ENCODE measurements at places on chromosomes 7 and 10. TPM values are rescaled to one million over a fixed set of nuclear protein-coding genes. Genes with fewer than 3 reads are reported as not detected.

- DNase-seq = no peak
- no peak overlapping the region for H3K4me3 ChIP-seq
- no peak overlapping the region for H3K27ac ChIP-seq
- no peaks in the 10 kb centered on the region for H3K4me1 ChIP-seq
- H3K36me3 ChIP-seq = no peaks in the 10 kb centered on the region
- H3K27me3 ChIP-seq = no peaks in the 10 kb centered on the region
Measured at GRCh38 chr10:75355706-75356105, 45.9 kb downstream of the ZNF503 start.

GRCh38 chr7:136303162-136303561 lies 326.0 kb upstream of the MTPN start:
- no peak overlapping the region for H3K4me3 ChIP-seq
- H3K36me3 ChIP-seq = no peaks in the 10 kb centered on the region
- H3K4me1 ChIP-seq = no peaks in the 10 kb centered on the region
- H3K27me3 ChIP-seq = no peaks in the 10 kb centered on the region

The AKR1B15 gene
- total RNA-seq = not detected

- H3K4me3 ChIP-seq = no peak overlapping the region
- H3K27me3 ChIP-seq = no peaks in the 10 kb centered on the region
- H3K27ac ChIP-seq = peak overlapping the region; percentile 66
- peaks cover 11% of the 10 kb centered on the region for H3K4me1 ChIP-seq
Measured at GRCh38 chr10:31083765-31084184, 52.1 kb upstream of the ZNF438 start.

GRCh38 chr7:93987297-93987696 lies 16.9 kb downstream of the BET1 start:
- no peak for DNase-seq
- no peaks in the 10 kb centered on the region for H3K27me3 ChIP-seq
- H3K36me3 ChIP-seq = peaks cover 1% of the 10 kb centered on the region
- no peak overlapping the region for H3K27ac ChIP-seq
- no peak overlapping the region for H3K4me3 ChIP-seq
- H3K4me1 ChIP-seq = no peaks in the 10 kb centered on the region

GRCh38 chr7:25186436-25186835 lies 41.9 kb downstream of the NPVF start:
- H3K4me3 ChIP-seq = no peak overlapping the region
- H3K27ac ChIP-seq = no peak overlapping the region
- DNase-seq = no peak
- H3K4me1 ChIP-seq = no peaks in the 10 kb centered on the region
- no peaks in the 10 kb centered on the region for H3K36me3 ChIP-seq

GRCh38 chr10:50550291-50550839 lies 73.4 kb downstream of the SGMS1 start:
- peaks cover 3% of the 10 kb centered on the region for H3K4me1 ChIP-seq
- no peaks in the 10 kb centered on the region for H3K27me3 ChIP-seq
- H3K36me3 ChIP-seq = peaks cover 11% of the 10 kb centered on the region
- H3K4me3 ChIP-seq = no peak overlapping the region
- DNase-seq = no peak
- no peak overlapping the region for H3K27ac ChIP-seq

GRCh38 chr7:104775531-104775930 lies 238.5 kb upstream of the KMT2E start:
- H3K27ac ChIP-seq = no peak overlapping the region
- H3K36me3 ChIP-seq = no peaks in the 10 kb centered on the region
- no peak overlapping the region for H3K4me3 ChIP-seq
- DNase-seq = no peak
- H3K4me1 ChIP-seq = no peaks in the 10 kb centered on the region
- no peaks in the 10 kb centered on the region for H3K27me3 ChIP-seq

DNA sequence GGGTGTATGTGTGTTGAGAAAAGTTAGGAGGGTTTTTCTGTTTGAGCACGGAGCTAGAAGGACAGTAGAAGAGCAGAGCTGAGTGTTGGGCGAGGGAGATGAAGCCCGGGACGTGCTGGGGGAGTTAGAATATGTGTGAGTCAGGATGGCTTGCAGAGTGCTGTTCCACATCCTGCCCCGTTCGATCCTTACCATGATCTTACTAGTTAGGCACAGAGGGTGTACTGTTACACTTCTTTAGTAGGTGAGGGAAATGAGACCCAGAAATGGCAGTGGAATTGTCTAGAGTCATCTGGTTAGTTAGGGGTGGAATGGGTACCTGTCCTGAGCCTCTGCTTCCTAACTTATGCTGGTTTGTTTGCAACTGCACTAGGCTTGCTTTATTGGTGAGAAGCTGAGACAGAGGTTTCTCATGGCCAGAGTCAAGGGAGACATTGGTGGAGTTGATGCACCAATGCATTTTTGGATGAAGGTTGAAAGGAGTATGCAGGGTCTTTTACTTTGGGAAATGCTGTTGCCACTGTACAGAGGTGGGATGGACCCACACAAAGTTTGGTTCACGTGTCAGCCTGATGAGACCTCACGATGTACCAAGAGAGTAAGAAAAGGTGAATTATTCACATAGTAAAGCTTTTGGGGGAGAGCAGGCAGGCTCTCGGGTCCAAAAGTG lies 42.4 kb downstream of the CCNY start:
- peak; percentile 61 for DNase-seq
- H3K4me3 ChIP-seq = peak overlapping the region; percentile 14
- no peaks in the 10 kb centered on the region for H3K27me3 ChIP-seq

The PTPRN2 gene
- total RNA-seq = 0.31 TPM

GRCh38 chr10:127227663-127228062 lies 31.3 kb upstream of the INSYN2A start:
- no peaks in the 10 kb centered on the region for H3K36me3 ChIP-seq
- no peak overlapping the region for H3K27ac ChIP-seq
- no peak for DNase-seq
- H3K4me3 ChIP-seq = no peak overlapping the region
- no peaks in the 10 kb centered on the region for H3K4me1 ChIP-seq

- no peak overlapping the region for H3K27ac ChIP-seq
- no peaks in the 10 kb centered on the region for H3K4me1 ChIP-seq
- no peak overlapping the region for H3K4me3 ChIP-seq
Measured at GRCh38 chr10:103861505-103861904, 6.1 kb upstream of the SH3PXD2A start.

DNA sequence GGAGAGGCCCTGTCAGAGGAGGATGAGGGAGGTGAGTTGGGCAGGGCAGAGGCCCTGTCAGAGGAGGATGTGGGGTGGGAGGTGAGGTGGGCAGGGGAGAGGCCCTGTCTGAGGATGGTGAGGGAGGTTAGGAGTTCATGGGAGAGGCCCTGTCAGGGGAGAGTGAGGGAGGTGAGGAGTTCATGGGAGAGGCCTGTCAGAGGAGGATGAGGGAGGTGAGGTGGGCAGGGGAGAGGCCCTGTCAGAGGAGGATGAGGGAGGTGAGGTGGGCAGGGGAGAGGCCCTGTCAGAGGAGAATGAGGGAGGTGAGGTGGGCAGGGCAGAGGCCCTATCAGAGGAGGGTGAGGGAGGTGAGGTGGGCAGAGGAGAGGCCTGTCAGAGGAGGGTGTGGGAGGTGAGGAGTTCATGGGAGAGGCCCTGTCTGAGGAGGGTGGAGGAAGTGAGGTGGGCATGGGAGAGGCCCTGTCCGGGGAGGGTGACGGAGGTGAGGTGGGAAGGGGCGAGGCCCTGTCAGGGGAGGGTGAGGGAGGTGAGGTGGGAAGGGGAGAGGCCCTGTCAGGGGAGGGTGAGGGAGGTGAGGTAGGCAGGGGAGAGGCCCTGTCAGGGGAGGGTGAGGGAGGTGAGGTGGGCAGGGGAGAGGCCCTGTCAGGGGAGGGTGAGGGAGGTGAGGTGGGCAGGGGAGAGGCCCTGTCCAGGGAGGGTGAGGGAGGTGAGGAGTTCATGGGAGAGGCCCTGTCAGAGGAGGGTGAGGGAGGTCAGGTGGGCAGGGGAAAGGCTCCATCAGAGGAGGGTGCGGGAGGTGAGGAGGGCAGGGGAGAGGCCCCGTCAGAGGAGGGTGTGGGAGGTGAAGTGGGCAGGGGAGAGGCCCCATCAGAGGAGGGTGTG lies 73.7 kb downstream of the INPP5A start:
- H3K4me3 ChIP-seq = no peak overlapping the region
- no peak for DNase-seq
- H3K27ac ChIP-seq = peak overlapping the region; percentile 77
- peaks cover 21% of the 10 kb centered on the region for H3K36me3 ChIP-seq

The C10orf62 gene
- not detected for total RNA-seq

DNA sequence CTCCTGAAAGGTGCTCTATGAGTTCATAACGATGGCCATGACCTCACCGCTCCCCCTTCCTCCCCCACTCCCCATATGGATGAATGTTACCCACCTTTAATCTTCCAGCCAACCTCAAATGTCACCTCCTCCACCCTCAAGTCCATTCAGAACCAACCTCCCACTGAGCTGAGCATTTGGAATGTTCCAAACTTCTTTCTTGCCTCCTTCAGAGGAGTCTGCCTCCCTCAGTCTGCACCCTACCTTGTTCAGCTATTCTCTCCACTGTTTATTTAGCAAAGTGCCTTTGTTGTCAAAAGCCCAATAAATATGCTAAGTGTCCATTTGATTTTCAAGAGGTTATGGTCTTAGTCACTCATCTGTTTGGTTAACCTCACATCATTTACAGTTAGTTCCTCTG lies 22.9 kb upstream of the MTPAP start:
- no peak overlapping the region for H3K27ac ChIP-seq
- DNase-seq = no peak
- H3K36me3 ChIP-seq = no peaks in the 10 kb centered on the region
- H3K27me3 ChIP-seq = peaks cover 9% of the 10 kb centered on the region
- H3K4me3 ChIP-seq = no peak overlapping the region

DNA sequence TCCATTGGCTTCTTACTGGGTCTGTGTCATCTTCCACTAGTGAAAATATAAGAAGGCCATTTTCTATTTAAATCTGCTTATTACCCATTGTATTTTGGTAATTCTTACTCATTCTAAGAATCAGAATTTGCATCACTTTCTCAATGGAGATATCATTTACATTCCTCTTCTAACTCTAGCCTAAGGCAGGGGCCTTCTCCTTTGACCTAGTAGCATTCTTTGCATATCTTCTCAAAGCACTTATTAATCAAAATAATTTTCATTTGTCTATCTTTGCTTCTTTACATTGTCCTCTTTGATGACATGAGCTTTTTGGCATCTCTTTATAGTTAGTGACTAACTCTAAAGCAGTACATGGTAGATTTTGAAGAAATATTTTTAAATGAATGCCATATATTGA lies 400.9 kb upstream of the SEMA3D start:
- no peaks in the 10 kb centered on the region for H3K36me3 ChIP-seq
- no peaks in the 10 kb centered on the region for H3K27me3 ChIP-seq
- no peak for DNase-seq
- no peak overlapping the region for H3K27ac ChIP-seq

The CYP3A7 gene
- total RNA-seq = not detected

The GALNT11 gene
- 22.0 TPM for total RNA-seq

The PTF1A gene
- total RNA-seq = not detected

DNA sequence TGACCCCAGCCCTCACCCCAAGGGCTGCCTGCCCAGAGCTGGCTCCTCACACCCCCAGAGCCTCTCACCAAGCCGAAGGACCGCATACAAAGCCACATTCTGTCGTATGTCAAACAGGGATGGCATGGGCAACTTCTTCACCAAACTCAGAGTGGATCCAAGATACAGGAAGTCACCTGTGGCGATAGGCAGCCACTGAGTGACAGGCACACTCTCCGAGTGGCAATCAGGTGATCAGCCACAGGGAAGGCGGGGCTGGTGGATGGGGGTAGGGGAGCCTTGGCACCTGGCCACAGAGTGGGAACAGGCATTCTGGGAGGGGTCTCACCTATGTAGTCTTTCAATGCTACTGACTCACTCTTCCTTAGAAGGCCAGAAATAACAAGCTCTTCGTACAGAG lies 7.1 kb upstream of the ASB10 start:
- no peak overlapping the region for H3K27ac ChIP-seq
- H3K36me3 ChIP-seq = no peaks in the 10 kb centered on the region
- H3K4me3 ChIP-seq = no peak overlapping the region
- peaks cover 2% of the 10 kb centered on the region for H3K4me1 ChIP-seq
- DNase-seq = no peak
- peaks cover 8% of the 10 kb centered on the region for H3K27me3 ChIP-seq

DNA sequence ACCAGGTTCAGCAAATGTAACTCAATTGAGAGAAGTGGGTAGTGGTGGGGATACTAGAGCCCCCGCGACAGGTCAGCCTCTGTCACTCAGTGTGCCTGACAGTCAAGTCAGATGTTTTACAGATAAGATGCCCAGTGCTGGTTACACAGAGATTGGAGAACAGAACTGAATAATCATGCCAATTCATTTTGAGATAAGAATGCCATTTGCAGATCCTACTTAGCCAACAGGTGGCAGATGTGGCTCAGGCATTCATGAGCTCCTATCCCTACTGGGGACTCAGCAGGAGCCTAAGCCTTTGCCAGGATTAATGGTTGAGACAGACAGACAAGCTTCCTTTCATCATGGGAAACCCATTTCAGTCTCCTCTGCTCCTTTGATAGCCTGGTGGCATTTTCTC lies 137.8 kb downstream of the MAPK8 start:
- H3K36me3 ChIP-seq = no peaks in the 10 kb centered on the region
- H3K27ac ChIP-seq = no peak overlapping the region
- no peaks in the 10 kb centered on the region for H3K4me1 ChIP-seq
- no peak overlapping the region for H3K4me3 ChIP-seq

GRCh38 chr10:121949049-121949448 lies 21.2 kb upstream of the ATE1 start:
- H3K4me1 ChIP-seq = peaks cover 1% of the 10 kb centered on the region
- no peak overlapping the region for H3K4me3 ChIP-seq
- no peak for DNase-seq
- H3K27me3 ChIP-seq = no peaks in the 10 kb centered on the region
- no peak overlapping the region for H3K27ac ChIP-seq
- peaks cover 6% of the 10 kb centered on the region for H3K36me3 ChIP-seq

The PRLHR gene
- total RNA-seq = not detected

The SEMA3C gene
- not detected for total RNA-seq

DNA sequence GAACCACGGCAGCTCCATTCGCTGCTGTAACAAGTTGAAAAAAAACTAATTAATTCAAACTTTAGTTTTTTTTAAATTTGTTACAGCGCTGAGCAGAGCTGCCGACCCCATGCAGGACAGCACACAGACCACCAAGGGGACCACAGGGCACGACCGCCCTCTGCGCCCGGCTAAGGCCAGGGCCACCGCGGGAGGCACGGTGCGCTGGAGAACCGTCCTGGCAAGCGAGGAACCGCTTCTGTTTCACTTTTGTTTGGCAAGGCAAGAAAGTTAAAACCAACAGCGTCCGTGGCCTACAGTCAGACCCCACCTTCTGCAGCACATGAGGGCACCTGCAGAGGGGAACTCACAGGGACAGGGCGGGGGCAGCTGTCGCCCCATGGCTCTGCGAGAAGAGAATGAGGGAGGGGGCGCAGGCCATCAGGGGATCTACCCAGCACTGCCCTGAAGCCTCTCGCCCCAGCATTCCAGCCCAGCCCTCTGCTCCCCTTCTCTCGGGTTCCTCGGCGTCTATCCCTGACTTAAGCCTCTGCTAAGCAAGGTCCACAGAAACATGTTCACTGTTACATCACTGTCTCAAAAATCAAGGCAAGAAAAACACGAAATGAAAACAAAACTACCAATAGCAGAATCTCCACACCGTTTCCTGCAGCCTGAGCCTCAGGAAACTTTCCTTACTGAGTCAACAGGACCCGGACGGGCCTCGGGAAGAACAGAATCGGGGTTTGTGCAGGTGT lies 204.4 kb downstream of the DIP2C start:
- H3K27ac ChIP-seq = peak overlapping the region; percentile 91
- no peaks in the 10 kb centered on the region for H3K36me3 ChIP-seq
- DNase-seq = peak; percentile 81
- peak overlapping the region; percentile 81 for H3K4me3 ChIP-seq
- H3K4me1 ChIP-seq = peaks cover 9% of the 10 kb centered on the region
- H3K27me3 ChIP-seq = no peaks in the 10 kb centered on the region

The CRHR2 gene
- not detected for total RNA-seq

GRCh38 chr7:55055479-55055878 lies 36.7 kb downstream of the EGFR start:
- H3K4me3 ChIP-seq = no peak overlapping the region
- no peaks in the 10 kb centered on the region for H3K36me3 ChIP-seq
- H3K27me3 ChIP-seq = peaks cover 2% of the 10 kb centered on the region
- H3K27ac ChIP-seq = no peak overlapping the region

Measured in activated CD4-positive, alpha-beta T cell treated with anti-CD3 and anti-CD28 coated beads, Interleukin-2, amount 10 ng/mL, durations not matched to agents 24 days and 14 days (primary cell).